Panc1 (cell line): ENCODE measurements at places on chromosomes 12 and 14.

DNA sequence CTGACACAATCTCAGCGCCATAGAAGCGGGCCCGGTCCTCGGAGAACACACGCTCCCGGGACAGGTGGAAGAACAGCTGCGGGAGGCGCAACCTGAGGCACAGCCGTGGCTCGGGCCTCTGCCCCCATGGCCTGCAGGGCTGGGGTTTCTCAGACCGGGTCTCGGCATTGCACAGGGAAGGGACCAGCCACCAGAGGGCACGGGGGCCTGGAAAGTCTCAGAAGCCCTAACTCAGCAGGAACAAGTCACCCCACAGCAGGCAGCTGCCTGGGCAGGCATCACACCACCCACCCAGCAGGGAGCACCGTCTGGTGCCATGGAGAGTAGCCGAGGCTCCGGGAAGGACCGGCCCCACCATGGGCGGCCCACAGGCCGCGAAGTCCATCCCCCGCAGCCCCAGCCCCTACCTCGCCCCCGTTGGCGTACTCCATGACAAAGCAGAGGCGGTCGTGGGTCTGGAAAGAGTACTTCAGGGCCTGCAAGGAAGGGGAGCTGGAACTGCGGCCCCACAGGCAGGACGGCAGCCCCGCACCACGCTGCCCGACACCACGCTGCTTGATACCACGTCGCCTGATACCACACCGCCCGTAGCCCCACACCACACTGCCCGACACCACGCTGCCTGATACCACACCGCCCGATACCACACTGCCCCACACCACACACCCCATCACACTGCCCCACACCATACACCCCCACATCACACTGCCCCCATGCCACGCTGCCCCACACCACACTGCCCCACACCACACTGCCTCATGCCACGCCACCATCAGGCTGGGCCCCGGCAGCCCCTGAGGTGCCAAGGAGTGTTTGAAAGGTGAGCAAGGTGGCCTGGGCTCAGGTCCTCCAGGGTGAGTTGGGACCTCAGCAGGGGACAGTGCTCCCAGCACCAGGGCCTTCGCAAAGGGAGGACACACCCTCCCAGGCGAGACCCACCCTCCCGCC is 20.8 kb downstream of the SIVA1 start:
- no peak for DNase-seq

DNA sequence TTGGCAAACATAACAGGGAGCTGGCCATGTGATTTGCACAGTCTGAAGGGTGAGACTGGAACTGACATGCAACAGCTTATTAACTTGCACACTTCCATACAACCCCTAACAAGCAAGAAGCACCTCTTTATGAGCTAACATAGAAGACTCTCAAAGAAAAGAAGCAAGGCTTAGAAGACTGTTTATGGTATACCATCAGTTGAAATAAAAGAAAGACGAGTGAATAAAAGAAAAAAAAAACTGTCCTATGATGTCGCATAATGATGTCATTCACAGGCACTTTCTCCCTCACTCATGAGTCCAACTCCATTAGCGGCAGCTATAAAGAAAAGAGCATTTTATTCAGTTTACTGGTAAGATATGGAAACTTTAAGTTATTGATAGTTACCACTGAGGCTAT is 3.3 kb upstream of the MDM1 start:
- DNase-seq, result no peak

DNA sequence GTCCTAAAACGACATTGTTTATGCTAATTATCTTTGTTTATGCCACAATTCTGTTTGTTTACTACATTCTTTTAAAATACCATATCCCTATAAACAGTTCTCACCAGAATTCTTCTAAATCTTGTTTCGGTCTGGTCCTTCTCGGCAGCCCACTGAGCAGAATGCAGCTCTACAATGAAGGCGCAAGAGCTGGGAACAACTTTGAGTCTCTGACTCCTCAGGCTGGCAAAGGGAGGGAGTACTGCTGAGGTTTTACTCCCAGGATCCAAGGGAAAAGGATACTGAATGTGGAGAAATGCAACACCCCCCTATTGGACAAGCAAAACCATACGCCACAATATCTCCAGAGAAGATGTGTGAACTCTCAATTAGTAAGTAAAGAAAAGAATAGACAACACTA is 5.4 kb downstream of the SOX5 start:
- DNase-seq, result no peak

DNA sequence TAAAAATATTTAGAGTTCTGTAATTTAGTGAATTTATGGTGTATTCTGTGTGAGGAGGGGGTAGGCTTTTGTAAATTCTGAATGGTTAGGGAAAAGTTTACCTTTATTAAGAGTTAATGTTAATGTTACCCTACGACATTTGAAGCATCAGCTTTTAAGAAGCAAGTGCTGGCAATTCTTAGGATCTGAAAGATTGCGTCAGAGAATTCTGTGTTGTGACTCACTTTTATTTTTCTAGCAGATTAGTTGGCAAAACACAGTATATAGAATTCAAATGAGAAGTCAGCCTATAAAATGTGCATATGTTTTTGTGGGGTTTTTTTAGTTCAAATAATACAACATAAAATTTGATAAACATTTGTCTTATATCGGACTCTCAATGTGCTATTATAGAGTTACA is 97.6 kb downstream of the RAD52 start:
- no peak for DNase-seq

- DNase-seq, result no peak
Measured at GRCh38 chr14:23066855-23067744, 9.8 kb upstream of the CDH24 start.

DNA sequence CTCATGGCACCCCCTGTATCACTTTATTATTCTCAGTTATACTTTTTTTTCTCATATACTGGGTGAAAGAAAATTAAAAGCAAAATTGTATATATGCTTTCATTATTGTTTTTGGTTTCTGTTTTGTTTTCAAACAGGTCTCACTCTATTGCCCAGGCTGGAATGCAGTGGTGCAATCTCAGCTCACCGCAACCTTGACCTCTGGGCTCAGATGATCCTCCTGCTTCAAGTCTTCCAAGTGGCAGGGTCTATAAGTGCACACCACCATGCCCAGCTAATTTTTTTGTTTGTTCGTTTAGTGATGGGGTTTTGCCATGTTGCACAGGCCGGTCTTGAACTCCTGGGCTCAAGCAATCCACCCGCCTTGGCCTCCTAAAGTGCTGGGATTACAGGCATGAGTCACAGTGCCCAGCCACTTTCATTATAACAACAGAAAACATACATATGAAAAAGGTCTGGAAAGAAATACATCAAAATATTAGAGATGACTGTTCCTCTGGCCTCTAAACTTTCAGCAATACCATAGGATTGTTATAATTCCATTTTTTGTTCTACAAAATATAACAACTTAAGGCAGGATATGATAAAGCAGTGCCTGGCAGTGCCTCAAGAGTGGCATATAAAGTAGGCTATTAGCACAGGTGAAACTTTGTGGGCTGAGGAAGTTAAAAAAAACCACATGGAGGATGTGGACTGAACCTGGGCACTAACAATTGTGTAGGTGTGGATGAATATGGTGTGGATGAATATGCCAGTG is 5.8 kb upstream of the NTN4 start:
- DNase-seq, result no peak

GRCh38 chr12:124713436-124714082 is 146.1 kb upstream of the NCOR2 start:
- no peak for DNase-seq
